Hematopoietic multipotent progenitor cell treated with erythropoietin and hydrocortisone succinate and interleukin-3 and kit ligand, for 4 days (in vitro differentiated cells): ENCODE measurements at places on chromosomes 1 and 21.
A peak's percentile ranks its signal among the peaks of the same experiment; 100 is the strongest.

DNA sequence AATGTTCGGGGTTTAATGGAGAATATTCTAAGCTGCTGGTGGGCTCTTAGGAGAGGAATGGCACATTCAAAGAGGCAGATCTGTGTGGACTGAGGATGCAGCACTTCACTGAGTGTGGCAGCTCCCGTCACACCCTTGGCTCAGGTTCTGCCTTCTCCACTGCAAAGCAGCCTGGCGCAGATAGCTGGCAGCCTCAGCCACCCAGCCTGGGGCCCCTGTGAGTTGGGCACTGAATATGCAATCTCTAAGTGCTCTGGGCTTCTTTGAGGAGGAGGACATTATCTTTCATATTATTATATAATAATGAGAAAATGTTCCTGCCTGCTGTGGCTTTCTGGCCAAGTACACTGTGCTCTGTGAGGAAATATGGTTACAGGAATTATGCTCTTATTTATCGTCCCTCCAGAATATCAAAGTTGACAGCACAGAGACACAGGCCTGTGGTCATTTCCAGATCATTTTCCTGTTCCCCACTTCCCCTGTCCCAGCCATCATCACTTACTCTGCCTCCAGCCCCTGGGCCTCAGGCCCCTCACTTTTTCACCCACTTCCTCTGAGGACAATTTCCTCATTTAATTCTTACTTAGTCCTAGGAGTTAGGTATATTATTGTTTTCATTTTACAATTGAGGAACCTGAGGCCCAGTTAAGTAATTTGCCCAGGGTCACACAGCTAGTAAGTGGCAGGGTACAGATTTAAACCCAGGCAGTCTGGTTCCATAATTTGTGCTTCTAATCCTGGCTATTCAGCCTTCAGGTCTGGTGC is 53.6 kb downstream of the MAB21L3 start:
- peak; percentile 13 for DNase-seq

GRCh38 chr1:8115031-8115768 is 89.1 kb upstream of the ERRFI1 start:
- no peak for DNase-seq

DNA sequence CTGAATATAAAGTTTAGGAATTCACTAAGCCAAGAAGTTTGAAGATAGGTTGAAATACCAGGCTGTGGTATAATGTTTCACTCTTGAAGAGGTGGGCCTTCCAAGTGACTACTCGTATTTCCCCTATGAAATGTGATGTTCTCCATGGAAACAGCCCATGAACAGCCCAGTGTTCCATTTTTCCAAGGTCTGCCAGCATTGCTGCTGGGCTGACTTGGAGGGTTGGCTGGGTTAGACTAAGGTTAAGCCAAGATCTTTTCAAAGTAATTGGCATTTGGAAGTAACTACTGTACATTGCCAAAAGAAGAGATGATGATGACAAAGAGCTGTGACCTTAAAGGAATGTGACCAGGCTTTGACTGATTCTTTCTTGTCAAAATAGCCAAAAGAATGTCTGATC is 73.8 kb downstream of the RPE65 start:
- no peak for DNase-seq

- peak; percentile 49 for DNase-seq
Measured at GRCh38 chr1:160125746-160126145, 10.2 kb downstream of the ATP1A2 start.

DNA sequence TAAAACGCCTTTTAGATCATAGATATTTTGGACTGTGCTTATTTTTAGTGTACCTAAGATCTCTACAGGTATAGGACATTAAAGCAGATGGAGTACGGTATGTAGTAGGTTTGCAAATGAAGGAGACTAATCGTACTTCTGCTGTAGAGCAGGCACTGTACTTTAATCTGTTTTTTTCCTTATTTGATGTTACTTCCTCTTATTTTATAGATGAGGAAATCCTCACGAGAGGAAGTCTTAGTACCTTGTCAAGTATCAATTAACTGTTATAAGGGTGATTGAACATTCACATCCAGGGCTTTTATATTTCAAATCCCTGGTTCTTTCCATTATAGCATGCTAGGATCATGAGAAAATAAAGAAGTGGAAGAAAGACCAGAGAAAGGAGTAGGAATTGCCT is 41.1 kb downstream of the CACHD1 start:
- DNase-seq: peak; percentile 38

DNA sequence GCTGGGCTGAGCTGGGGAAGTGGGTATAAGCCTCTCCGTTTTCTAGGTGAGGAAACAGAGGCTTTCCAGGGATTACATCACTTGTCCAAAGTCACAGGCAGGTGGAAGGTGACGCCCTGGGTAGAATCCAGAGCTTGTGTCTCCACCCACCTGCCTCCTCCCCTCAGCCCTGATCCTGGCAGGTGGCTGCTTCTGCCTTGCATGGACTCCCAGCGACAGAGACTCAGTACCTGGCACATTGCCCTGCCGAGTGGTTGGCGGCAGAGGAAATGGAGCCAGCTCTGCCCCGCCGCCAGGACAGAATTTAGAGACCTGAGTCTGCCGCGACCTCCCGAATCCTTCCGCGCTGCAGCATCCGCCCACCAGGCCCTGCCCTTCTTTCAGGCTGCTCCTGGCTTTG is 2.1 kb downstream of the PLA2G2E start:
- DNase-seq: no peak
